ENCODE measurements at places on chromosomes 7 and 10.
A peak's percentile ranks its signal among the peaks of the same experiment; 100 is the strongest.

DNA sequence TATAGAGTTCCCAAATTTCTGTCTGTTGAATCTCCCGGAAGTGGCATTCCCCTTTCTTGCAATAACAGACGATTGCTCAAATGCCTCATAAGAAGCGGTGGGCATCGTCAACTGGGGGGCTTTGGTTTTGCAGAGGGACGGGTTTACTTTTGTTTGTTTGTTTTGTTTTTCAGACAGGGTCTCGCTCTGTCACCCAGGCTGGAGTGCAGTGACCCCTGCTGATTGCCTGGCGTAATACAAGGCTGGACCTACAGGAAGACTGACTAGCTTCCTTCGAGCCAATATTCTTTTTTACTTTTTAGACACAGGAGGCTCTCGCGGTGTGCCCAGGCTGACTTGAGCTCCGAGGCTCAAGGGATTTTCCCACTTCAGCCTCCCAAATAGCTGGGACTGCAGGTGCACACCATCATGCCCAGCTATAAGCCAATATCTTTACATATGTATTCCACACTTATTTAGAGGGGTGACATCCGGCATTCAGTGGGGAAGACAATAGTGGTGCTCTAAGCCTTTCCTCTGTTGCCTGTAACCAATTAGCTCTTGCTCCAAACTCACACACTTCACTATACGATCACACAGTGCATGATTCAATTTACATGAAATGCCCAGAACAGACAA is 58.1 kb downstream of the FHIP2A start:
- DNase-seq = no peak

DNA sequence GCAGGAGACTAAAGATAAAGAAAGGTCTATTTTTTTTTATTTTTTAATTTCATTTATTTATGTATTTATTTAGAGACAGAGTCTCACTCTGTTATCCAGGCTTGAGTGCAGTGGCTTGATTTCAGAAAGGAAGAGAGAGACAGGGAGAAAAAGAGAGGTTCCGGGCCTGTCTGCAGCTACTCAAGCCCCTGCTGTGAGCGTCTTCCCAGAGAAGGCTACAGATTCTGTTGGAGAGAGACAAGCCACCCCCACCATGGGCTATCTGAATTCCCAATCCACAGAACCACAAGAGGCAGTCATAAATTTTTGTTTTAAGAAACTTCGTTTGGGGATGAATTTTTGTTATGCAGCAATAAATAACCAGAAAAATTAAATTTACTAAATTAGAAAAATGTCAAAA is 68.1 kb downstream of the CALN1 start:
- no peak for DNase-seq

- no peak for DNase-seq
These were observed 181.6 kb upstream of the LRGUK start for GRCh38 chr7:133945497-133945896.

DNA sequence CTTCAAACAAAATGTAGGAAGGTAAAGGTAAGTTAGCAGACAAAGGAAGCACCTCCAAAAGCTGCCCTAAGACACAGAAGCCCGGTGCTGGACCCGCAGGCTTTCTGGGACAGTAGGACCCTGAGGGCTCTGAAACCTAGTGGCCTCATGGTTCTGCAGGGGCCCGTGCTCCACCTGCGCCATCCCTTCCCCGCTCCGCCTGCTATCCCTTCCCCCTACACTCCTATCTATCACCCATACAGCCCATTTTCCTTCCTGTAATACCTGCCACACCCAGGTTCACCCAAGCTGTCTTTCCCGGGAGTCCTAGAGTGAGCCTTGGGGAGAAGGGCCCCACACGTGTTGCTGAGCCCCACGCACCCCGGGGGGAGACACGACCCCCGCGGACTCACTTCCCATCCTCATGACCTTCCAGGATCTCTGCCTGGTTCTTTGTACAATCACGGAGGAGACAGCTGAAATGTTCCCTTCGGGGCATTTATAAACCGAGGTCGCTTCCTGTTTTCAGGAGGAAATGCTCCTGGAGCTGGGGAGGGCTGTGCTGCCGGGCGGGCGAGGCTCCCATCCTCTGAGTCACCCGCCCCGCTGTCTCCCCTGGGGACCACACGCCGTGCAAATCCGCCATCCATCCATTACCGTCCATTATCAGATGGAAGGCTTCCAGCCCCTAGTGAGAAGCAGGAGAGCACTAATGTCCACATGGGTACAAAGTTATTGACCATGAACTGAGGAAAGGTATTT is 251.7 kb upstream of the PITRM1 start:
- DNase-seq = no peak

- DNase-seq = no peak
These were observed 28.0 kb downstream of the VPS26A start for GRCh38 chr10:69151984-69152383.

- DNase-seq = no peak
These were observed 28.0 kb downstream of the ZFAND4 start for GRCh38 chr10:45644527-45644926.

- no peak for DNase-seq
These were observed 143.0 kb upstream of the NRBF2 start for GRCh38 chr10:62990126-62990525.

GRCh38 chr10:6473430-6473829 is 106.6 kb downstream of the PRKCQ start:
- peak; percentile 79 for DNase-seq

DNA sequence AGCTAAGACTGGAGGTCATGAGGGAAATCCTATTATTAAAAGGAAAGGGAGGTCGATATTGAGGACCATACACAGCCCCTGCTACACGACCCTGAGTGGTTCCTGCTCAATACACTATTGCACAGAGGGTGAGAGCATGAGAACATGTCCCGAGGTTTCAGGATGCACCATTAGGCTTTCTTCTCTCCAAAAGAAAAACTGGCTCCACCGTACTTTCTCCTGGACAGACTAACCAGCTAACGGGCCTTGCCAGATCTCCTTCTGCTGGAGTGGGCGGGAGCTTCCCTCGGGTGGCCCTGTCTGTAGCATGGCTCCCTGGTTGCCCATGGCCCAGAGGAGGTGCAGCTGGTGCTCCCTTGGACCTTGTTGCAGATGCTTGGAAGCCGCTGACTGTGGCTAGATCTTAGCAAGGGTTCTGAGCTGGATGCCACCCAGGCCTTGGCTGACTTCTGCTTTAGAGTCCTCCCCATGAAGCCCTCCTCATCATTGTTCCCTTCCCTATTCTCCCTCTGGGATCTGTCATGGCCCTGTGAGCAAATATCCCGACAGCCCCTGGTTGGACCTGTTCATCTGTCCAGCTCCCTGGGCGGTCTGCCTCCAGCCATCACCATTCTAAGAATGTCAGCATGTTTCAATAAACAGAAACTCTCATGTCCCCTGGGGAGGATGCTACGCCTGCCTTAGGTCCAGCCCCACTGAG is 52.9 kb upstream of the SHH start:
- DNase-seq = no peak

DNA sequence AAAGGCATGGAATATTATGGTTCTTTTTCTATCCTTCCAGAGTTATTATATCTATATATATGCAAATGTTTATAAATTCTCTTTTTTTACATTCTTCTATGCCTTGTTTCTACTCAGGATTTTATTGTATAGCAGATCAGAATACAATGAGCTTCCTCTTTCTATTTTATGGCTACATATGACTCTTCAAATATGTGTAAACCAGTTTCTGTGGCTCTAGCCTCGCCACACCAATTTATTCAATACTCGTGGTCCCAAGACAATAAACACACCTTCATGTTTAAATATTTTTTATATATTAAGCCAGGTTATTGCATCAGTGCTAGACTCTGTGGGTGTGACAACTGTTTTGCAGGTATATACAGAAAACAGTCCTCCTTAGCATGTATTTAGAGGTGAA is 237.5 kb upstream of the MKLN1 start:
- DNase-seq = no peak

GRCh38 chr7:47711776-47712175 is 129.9 kb upstream of the TNS3 start:
- no peak for DNase-seq

DNA sequence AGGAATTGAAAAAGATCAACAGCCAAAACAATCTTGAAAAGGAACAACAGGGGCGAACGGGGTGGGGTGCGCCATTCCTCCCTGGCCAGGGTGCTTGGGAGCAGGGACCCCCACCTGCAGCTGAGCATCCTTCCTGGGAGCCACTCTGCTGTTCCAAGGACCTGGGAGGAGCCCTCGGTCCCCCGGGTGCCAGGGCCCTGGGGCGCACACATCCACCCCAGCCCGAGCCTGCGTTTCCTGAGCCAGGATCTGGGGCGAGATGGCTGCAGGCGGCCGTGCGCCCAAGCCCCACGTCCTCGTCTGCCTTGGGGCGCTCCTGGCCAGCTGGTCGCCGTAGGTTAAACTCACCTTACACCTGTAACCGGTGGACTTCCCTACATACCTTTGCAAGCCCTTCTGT is 10.6 kb downstream of the AP3M1 start:
- no peak for DNase-seq

DNA sequence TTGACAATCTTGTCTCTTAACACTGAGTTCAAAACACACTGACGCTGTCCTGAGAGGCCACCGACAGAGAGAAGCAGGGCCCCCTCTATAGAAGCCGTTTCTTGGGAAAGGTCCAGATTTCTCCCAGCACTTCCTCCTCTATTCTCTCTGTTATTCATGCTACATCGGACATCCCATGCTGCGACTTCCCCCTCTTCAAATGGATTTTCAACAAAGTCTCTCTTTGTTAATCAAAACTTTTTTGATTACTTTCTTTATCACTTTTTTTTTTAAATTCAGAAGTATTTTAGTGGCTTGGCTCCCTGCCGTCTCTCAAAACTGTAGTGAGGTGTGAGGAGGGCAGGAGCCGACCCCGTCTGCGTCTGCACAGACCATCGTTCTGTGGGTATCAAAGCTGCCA is 298.9 kb upstream of the PITRM1 start:
- no peak for DNase-seq

- DNase-seq = no peak
These were observed 15.3 kb upstream of the CHST12 start for GRCh38 chr7:2387897-2388636.

DNA sequence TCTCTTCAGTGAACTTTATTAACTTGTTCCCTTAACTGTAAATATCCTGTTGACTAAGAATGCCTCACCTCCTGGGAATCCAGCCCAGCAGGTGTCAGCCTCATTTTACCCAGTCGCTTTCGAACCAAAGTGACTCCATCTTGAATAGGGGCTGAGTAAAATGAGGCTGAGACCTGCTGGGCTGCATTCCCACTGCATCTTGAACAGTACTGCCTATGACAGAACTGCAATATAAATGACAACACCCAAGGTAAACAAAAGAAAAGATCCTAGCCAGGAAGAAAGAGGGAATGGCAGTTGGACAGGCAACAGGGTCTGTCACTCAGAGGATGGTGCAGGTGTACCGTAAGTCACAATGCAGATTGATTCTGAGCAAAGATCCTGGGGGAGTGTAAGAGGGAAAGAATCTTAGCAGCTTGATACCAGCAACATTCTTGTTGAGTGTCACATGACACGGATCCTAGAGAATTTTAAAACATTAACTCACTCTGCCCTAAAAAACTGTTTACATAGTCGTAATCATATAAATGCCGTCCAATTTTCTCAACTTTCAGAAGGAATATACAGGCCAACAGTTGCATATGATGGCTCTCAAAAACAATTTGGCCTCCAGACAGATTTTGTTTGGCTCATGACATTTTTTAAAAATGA is 4.4 kb upstream of the FAM107B start:
- DNase-seq = no peak

DNA sequence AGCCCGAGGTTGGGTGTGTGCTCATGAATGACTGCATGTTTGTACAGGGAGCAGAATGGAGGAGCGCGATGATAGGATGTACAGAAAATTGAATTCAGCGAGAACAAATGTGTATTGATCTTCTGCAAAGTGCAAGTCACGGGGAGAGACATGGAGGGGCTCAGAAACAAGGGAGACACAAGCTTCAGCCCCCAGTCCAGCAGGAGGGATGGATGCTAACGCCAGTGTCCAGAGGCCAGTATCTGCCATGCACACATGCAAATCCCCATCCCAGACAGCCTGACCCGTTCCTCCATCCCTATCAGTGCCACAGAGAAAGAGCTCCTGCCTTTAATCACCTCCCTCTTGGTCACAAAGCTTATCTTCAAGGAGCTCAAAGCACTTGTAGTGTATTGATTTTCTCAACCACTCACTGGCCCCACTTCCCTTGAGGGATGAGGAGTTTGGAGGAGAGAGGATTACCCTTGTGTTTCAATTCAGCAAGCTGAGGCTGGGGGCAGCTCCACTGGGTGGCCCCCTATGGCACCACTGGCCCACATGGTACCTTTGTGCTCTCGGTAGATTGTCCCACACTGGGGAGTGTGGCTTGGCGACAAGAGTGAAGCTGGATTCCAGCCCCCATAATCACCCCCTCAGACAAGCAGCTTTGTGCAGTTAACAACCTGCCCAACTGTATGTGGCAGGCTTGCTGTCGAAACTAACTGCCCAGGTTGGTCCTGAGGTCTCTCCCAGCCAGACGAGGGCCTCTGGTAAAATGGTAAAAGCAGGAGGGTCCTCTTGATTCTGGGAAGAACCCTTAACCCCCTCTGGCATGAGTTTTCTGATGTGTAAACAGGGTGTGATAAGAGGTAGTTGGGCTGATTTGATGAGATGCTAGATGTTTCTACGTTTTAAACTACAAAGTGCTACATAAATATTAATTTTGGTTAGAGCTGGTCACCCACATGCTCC is 151.6 kb upstream of the UNC5B start:
- DNase-seq = no peak

DNA sequence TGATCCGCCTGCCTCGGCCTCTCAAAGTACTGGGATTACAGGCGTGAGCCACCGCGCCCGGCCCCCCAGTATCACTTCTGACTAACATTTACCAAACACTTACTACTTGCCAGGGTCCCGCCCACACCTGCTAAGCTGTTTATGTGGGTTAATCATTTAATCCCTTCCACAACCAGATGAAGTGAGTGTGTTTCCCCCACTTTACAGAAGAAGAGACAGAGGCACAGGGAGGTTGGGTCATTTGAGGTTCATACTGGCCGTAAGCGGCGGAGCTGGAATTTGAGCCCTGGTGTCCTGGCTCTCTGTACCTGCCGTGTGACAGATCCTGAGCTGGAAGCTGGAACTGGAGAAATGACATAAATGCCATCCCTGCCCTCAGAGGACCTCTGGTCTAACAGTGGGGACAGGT is 15.1 kb upstream of the VPS37D start:
- no peak for DNase-seq

DNA sequence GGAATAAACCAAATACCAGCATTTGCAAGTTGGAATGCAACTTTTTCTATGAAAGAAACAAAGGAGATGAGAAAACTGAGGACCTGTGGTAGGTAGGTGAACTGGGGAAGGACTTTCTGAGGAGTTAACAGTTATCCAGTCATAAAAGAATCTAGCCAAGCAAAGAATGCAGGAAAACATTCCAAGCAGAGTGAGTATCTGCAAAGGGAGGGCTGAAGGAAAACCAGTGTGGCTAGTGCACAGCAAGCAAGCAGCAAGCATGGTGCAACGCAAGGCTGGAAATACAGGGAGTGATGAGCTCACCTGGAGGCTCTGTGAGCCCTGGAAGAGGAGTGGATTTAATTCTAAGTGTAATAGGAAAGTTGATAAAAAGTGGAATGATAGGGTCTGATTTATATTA is 44.0 kb downstream of the RTKN2 start:
- no peak for DNase-seq

DNA sequence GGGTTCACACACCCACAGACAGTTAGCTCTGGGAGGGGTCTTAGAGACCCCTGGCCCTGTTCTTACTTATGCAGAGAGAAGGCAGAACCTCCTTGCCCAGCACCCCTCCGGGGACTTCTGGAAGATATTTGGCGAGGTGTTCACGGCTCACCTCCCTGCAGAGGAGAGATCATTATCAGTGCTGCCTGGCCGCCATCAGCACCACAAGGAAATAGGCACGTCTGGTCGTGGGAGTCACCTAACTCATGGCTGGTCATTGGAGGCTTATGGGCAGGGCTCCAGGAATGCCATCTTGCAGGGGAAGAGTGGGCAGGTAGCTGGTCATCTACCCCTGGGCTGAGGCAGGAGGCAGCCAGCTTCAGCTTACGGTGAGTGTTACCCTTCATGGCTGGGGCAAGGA is 189.4 kb downstream of the RPS24 start:
- DNase-seq = no peak

Measured in T-helper 2 cell (primary cell).